ENCODE measurements at places on chromosomes 2 and 18.

- no peak for DNase-seq
Observed at GRCh38 chr2:239488125-239488524, 87.3 kb upstream of the HDAC4 start.

DNA sequence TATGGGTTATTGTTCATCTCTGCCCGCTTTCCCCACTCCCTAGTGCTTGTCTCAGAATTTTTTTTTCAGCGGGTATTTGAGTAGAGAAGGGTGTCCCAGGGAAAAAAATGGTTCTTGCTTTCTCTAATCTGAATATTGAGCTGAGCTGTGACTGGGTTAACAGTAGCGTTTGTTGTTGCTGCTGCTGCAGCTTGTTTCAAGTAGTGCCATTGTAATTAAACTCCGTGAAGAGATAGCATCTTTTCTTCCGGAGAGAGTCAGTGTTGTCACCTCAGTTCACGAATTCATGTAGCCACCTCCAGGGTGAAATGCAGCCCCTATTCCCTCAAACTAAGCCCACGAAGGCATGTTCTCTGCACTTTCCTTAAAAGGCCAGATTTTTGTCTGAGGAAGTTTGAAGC lies 1.5 kb upstream of the AAK1 start:
- no peak for DNase-seq

DNA sequence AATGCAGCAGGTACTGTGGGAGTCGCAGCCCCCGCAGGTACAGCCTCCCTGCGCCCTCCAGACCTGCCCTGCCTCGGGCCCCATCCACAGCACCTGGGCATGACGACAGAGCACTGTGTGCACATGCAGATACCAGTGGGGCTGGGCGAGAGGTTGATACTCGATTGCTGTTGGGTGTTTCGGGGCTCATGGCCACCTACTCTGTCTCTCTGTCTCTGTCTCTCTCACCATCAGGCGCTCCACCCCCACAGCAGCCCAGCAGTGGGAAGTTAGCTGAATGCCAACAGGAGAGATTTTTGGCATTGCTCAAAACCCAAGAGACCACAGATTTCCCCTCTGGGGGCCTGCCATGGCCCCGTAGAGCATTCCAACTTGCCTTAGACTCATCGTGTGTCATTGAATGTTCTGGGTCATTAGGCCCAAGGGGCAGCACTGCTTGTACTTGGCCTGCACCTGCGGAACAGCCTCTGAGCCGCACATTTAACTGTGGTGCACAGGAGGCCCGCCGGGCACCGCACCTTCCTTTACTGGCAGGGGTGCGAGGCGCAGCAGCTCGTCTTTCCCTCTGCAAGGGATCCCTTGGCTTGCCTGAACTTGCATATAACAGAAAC lies 18.8 kb downstream of the KCNIP3 start:
- DNase-seq = peak; percentile 61

GRCh38 chr2:112321375-112322320 lies 46.3 kb downstream of the ZC3H6 start:
- DNase-seq = no peak

DNA sequence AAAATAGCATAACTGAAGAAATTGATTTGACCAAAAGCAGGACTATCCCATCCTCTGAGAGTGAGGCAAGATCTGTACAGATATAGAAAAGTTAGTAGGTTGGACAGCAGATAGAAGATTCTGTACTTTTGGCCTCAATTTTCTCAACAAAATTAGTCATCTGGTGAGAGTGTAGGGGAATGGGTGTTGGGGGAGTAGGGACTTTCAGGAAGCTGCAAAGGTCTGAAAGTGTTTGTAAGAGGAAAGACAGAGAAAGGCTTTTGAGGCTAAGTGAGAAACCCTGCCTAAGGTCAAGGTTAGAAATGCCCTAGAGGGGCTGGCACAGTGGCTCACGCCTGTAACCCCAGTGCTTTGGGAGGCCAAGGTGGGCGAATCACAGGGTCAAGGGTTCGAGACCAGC lies 40.3 kb downstream of the DAPL1 start:
- no peak for DNase-seq

GRCh38 chr2:69645921-69646320 lies 2.4 kb upstream of the AAK1 start:
- DNase-seq = no peak

DNA sequence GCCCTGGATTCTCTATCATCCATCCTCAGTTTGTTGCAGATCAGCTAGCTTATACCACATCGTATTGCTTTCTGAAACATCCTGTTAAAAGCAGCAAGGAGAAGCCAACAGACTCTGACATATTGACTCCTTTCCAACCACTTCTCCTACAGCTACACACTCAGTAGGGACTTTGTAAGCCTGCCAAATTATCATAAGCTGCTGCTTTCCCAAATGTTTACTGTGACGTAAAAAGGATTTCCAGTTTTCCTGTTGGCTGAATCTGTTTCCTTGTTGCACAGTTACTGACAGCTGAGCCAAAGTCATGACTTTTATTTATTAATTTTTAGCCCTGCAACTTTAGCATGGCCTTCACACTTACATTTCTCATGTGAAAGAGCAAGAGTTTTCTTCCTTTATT lies 294.3 kb downstream of the KCNJ3 start:
- no peak for DNase-seq

- DNase-seq = no peak
Observed at GRCh38 chr18:49893036-49893435, 79.7 kb upstream of the ACAA2 start.

DNA sequence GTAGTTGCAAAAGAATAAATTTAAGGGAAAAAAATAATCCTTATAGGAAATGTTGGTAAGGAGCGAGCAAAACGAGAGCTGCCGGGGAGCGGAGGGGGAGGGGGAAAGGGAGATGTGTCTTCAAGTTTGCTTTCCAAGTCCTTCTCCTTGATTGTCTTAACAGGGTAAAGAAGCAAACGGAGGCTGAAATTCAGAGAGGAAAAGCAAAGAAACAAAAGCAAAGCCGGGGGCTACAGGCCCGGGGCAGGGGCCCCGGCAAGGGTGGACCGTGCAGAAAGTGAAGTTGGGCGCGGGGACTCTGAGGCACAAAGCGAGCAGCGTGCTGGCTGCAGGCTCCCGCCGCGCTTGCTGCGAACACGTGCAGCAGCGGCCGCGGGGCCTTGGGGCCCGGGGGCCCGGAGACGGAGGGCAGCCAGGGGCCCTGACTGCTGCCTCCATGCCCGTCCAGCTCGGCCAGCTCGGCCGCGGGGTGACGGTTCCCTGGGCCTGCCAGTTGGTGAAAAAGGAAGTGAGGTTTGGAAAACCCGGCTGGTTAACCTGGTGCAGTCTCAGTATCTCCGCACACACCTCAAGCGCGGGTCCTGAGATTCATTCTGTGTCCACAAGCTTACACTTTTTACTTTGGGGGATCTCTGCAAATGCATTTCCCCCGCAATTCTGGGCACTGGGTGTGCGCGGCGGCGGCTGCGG lies 4.1 kb downstream of the BCL11A start:
- no peak for DNase-seq

DNA sequence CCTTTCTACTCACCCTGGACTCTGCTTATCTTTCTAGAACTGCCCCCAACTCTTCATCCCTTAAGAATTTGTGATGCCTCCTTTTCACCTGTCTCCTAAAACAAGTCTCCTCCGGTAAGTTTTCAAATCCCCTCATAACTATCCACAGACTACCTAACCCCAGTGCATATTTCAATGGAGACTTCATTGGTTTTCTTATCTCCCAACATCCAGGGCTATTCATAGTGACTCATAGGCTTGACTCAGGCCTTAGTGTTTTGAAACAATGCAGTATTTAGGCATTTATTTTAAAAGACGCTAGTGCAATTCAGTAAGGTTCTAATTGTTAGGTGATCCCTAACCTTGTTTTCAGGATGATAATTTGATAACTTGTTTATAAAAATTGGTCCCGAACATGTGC lies 399.2 kb downstream of the CPS1 start:
- DNase-seq = no peak

Measured in GM04503 (cell line).